Eye (tissue), 1 donor: ENCODE measurements at places on chromosomes 7 and 10.

GRCh38 chr7:41878309-41879295 is 175.7 kb upstream of the INHBA start:
- DNase-seq: no peak

DNA sequence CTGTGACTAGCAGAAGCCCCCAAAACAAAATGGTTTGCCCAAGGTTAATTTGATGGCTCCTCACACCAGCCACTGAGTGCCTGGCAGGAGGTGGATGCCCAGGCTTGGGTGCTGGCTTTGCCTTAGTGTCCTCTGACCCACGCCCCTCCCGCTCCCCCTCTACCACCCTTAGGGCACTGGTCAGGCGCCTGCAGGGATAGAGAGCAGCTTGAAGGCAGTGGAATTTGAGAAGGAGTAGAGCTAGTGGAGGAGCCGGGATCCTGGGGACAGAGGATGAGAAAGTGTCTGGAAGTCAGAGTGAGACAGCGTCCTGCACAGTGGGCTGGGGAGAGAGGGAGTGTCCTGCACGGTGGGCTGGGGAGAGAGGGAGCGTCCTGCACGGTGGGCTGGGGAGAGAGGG is 139.4 kb downstream of the DNAJB6 start:
- DNase-seq: no peak

- no peak for DNase-seq
Observed at GRCh38 chr10:133351408-133352318, 4.5 kb downstream of the PRAP1 start.

DNA sequence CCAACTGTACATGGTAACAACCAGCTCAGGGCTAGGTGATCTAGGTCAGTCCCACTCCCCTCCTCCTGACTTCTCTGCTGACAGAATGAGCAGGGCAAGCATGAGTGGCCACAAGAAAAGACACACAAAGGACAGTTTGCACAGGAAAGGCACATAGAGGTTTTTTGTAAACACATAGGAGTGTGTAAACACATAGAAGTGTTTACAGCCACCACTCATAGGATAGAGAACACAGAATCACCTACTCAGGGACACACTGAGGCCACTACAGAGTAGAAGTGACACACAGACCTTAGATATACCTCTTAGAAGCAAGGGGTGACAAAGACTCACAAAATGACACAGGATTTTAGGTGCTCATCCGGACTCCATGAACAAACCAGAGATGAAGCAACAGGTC is 19.0 kb downstream of the NUDCD3 start:
- no peak for DNase-seq

- DNase-seq: peak; percentile 46
Observed at GRCh38 chr7:118863966-118864365, 639.5 kb downstream of the ANKRD7 start.

- no peak for DNase-seq
Observed at GRCh38 chr10:104488439-104488832, 134.8 kb downstream of the CFAP58 start.

DNA sequence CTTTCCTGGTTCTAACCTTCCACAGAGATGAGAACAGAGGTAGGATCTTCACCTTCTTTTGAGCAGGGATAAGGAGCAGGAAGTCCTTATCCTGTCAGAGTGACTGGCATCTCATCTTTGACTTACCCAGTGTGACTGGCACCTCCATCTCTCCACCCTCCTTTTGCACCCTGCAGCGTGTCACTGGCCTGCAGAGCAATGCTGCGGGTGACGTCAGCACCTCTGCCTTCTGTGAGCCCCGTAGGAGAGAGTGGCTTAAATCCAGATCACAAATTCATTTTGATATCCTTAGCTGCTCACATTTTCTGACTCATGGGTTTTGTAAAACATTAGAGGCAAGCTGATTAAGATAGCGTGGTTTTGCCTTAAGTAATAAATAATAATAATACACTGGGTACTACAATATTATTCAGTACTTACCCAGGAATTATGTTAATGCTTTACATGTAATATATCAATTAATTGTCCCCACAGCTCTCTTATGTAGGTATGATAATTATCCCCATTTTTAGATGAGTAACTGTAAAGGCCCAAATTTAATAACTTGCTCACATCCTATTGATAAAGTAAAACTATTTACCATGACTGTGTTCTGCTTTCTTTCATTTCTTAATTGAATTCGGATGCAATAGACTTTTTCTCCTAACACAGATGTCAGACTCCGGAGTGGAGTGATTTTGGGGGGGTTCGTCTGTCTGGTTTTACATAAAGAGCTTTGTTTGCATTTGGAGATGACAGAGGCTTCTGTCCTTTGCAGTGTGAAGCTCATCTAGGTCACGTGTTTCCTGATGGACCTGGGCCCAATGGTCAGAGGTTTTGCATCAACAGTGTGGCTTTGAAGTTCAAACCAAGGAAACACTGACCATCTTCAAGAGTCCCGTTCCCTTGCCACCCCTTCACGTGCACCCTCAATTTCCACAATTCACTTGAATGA is 24.9 kb downstream of the MSRB2 start:
- no peak for DNase-seq

- DNase-seq: no peak
Observed at GRCh38 chr7:136102881-136103280, 125.7 kb upstream of the MTPN start.

DNA sequence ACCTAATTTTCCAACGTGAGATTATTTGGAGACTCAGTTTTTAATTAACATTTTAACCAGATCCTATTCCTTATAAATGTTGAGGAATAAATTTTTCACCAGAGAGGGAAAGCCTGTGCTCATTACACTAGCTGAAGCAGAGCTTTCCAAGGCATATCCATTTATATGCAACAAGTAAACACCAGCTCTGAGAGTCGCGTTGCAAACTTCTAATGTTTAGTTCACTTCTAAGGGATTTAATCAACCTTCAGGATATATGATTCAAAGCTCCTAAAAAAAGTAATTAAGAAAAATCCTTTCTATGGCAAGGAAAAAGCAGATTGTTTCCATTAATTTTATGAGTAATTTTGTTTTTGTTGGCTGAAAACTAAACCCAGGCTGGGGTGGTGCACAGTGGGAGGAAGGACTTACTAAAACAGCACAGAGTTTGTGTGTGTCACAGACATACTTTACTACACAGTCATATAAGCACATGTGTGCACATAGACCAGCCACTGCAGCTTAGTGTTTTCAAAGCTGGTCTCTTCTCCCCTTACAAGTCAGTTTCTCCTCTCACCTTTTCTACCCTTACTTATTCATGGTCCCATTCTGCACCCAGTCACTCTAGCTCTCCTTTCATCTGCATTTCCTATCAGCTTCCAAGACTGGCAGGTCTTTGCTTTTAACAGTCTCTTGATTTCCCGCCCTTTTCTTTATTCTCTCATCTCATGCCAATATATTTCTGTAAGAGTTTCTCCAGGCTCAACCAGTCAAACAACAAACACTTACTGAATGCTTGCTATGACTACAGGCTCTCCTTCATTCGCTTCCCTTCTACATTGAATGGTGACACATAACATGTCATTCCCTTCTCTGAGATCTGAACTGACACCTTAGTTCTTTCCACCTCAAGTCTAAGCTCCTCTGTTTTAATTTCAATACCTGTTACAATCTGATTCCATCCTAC is 81.1 kb upstream of the FZD1 start:
- DNase-seq: no peak

DNA sequence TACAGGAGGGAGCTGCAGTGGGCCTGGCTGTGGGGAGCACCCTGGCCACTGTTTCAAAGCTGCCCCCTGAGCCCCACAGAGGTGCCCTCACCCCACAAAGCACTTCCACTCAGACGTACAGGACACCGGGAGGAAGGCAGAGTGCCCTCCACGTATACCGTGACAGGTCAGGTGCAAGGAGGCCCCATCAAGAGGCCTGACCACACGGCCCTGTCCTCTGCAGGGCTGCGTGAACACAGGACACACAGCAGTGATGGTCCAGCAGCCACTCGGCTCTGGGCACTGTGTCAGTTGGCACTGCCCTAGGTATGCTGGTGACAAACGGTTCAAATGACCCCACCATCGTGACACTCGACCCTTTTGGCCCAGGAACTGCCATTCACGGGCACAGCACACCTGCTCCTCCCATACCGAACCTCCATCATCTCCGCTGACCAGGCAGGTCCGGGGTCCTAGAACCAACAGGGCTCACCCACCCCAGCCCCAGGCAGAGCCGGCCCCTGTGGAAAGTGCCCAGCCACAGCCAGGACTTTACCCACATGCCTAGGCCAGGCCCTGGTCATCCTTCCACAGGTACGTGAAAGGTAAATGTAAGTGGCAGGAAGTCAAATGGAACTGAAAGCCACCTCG is 560.9 kb downstream of the PTPRN2 start:
- DNase-seq: no peak

DNA sequence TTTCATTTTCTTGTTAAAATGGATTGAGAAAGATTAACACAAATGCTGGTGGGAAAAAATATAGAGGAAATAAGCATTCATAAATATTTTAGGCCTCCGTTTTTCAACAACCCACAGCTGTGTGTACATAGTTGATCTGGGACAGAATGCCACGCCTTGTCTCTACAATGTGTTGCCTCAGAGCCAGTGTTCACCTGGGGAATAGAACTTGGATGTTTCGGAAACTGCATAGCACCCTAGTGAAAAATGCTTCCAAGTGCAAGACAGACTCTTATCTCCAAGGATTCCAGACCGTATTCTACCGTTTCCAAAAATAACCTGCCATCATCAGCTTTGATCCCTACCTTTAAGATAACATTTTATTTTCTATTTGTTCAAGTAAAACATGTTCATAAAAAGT is 260.9 kb downstream of the SDK1 start:
- DNase-seq: no peak

DNA sequence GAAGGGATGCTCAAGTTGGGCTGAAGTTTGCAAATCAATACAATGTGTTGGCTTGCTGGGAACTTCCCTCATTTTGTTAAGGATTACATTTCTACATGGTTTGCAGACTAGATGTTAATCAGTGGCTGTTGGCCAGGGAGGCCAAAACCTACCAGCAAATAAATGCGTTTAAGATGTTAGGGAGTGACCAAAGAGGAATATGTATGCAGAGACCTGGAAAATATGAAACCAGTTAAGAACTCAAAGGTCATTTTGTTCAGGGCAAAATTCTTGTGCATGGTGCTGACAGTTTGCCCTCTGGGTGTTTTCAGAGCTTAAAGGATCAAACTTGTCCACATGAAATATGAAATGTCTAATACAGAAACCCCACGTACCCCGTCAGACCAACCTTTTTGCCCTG is 30.3 kb downstream of the GATA3 start:
- DNase-seq: no peak

GRCh38 chr7:30513762-30514161 is 9.1 kb upstream of the GGCT start:
- no peak for DNase-seq
